SK-N-DZ (cell line): ENCODE measurements at places on chromosomes 3 and 15.

GRCh38 chr3:181017690-181018089 lies 28.2 kb upstream of the DNAJC19 start:
- DNase-seq = no peak

DNA sequence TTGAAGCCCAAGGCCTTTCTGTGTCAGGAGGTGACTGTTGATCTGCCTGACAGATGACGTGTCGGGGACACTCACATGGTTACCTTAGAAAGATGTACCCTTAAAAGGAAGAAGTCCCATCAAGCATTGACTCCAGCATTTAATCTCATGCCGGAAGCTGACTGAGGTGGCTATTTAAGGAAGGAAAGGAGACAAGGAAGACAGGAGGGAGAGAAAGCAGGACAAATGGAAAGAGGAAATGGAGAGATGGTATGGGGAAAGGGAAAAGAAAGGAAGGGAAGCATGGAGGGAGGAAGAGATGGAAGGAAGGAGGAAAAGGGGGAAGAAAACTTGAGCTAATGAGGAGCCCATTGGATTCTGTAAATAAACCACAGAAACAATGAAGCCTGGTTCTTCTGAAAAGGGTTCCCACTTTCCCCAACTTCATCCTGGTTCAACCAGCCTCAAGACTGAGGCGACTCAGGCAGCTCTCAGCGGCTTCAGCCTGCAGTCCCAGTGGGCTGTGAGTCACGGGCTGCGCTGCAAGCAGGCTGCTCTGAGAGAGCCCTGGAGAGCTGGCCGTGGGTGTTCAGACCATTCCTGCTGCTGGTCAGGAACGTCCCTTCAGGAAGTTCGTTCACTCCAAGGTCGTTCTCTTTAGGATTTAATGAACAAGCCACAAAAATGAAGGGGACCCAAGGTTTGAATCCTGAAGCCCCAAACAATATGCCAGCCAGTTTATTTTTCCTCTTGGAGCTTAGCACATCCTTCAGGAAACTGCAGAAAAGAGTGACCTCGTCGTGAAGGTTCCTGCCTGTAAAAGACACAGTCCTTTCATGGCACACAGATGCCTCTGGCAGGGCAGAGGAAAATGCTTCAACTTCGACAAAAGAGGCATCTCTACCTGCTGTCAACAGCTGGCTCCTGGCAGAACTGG lies 69.6 kb upstream of the THBS1 start:
- DNase-seq = no peak

- peak; percentile 18 for DNase-seq
Observed at GRCh38 chr3:83928391-83928790, 1030.4 kb upstream of the CADM2 start.

GRCh38 chr15:48541341-48542278 lies 103.9 kb downstream of the FBN1 start:
- no peak for DNase-seq

GRCh38 chr3:170563712-170564423 lies 22.0 kb downstream of the SLC7A14 start:
- peak; percentile 47 for DNase-seq

- DNase-seq = no peak
Observed at GRCh38 chr15:79378394-79379109, 53.6 kb upstream of the MINAR1 start.

GRCh38 chr3:161082063-161082462 lies 23.1 kb downstream of the B3GALNT1 start:
- DNase-seq = no peak

- DNase-seq = no peak
Observed at GRCh38 chr15:38750786-38751185, 186.2 kb upstream of the RASGRP1 start.

DNA sequence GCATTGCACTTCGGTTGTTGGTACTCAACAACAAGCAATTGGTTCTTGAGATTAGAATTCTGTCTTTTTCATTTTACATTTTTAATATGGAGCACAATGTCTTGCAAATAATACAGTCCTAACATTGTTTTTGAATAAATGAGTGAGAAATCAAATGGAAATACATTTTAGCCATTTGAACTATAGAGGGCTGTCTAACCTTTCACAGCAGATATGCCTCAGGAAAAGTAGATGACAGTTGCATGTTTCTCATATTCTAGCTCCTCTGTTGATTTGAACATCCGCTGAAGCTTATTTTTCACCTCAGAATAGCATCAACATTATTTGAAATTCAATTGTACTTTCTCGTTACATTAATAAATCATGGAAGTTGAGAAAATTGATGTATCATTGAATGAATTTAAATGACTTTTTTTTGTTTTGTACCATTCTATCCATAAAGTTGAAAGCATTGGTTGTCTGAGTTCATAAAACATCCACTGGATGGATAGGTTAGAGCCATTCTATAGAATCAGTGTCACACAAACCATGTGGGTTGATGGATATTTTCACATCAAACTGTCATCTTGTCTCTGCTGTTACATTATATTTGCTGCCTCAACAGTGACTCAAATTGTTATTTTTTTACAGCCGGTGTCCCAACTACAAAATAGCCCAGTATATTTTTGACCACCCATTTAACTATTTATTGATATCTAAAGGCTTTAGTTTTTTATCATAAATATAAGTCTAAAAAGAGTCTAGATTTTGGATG lies 928.3 kb downstream of the NSUN3 start:
- no peak for DNase-seq

GRCh38 chr3:193640728-193641439 lies 47.9 kb downstream of the OPA1 start:
- no peak for DNase-seq

- no peak for DNase-seq
Observed at GRCh38 chr3:189071446-189071845, 100.3 kb upstream of the TPRG1 start.

GRCh38 chr3:33883951-33884561 lies 85.6 kb downstream of the PDCD6IP start:
- peak; percentile 74 for DNase-seq

DNA sequence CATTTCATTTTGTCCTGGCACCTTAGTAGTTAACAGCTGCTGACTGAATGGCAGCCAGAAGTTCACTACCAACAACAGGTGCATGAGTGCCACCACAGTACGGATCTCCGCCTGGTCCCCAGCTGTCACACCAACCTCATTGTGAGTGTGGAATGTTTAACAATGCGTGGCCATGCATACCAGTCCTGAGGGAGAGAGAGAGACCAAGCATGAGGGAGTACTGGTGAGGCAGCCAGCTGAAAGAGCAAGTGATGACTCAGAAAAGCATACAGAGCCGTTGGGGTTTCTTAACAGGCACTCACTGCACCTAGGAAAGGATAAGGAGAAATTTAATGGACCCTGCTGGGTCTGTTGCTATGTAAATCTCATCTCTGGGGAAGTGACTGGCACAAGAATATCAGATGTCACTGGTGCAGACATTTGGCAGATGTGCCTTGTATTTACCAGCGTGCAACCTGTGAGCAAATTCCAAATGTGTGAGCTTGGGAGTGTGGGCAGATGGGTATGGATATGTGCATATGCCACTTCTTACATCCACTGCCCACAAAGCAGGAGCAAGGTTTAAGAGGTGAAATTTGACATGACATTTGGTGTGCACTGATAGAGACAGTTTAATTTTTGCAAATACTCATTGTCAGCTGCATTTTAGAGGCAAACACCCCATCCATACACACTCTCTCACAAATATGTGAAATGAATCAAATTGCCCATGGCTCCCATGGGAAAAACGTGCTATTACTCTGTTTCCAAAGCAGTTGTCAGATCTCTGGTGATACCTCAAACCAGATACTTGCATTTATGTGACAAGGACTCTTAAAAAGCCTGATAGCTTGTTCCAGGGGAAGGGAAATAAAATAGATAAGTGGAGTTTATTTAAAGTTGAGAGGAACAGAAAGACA lies 245.2 kb upstream of the ARPP21 start:
- DNase-seq = peak; percentile 22

DNA sequence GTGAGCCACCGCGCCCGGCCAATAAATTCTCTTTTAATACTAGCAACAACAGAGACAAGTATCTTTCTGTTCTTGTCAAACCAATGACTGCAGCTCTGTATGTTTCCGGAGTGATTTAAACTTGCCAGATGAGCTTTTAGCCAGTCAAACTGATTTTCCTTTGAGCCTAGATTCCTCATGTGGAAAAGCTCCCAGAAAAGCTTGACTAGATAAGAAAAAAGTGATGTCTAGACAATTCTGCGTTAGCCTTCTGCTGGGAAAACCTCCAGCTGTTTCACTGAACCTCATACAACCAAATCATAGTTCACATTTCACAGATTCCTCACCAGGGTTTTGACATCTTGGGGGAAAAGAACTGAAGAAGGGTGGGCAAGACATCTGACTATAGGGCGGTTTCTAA lies 78.6 kb downstream of the MAGI1 start:
- DNase-seq = no peak

DNA sequence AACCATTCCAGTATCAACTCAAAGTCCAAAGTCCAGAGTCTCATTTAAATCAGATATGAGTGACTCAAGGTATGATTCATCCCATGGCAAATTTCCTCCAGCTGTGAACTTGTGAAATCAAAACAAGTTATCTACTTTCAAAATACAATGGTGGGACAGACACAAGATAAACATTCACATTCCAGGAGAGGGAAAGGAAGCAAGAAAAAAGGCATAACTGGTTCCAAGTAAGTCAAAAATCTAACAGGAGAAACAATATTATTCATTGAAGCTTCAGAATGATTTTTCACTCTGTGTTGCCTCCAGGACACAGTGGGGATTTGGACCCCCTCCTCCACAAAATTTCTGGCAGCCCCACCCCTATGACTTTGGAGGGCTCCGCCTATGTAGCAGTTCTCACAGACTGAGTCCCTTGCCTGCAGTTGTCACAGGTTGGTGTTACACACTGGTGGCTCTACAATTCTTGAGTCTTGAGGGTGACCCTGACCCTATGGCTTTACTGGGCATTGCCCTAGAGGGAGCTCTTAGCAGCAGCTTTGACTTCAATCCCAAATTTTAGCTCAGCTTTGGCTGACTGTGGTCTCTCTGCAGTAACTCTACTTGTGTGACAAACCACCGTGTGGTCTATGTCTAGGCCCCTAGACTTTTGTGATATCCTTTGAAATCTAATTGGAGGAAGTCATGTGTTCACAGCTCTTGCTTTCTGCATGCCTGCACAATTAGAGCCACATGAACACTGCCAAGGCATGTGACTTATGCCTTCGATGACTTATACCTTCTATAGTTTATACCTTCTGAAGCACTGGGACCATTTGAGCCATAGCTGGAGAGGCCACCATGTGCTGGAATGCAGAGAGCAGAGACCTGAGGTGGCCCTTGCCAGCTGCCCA lies 644.2 kb downstream of the GRM7 start:
- DNase-seq = no peak

GRCh38 chr3:68997887-68998286 lies 15.6 kb downstream of the EOGT start:
- DNase-seq = no peak

- DNase-seq = no peak
Observed at GRCh38 chr15:68537097-68537496, 41.7 kb upstream of the CORO2B start.

GRCh38 chr3:194382892-194383223 lies 13.3 kb upstream of the LRRC15 start:
- no peak for DNase-seq

DNA sequence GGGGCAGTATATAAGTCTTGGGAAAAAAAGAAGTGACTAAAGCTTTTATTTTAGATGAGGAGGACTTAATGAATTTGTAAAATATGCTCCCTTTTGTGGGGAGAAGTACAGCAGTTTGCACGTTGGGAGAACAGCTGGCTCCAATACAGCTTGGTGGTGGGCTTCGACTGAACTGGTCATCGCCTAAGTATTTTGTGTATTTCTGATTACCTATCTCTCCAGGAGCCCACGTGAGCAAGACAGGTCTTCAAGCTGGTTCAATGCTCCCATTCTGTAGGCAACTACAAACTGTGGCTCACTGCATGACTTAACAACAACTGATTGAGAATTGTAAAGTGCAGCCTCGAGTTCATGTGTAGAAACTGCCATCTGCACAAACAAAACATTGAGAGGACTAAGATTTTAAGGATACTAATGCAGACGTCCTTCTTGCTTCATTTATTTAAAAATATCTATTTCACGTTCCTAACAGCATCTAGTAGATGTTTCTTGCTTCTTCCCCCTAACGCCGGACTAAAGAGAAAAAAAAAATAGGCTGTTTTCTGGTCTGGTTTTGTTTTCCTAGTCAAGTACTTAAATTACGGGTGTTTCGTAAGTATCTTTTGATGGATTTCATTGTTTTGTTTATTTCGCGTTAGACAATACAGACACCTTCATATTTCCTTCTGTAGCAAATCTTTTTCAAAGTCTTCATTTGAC lies 1.4 kb upstream of the GREM1 start:
- DNase-seq = no peak

- no peak for DNase-seq
Observed at GRCh38 chr3:173945170-173945569, 547.6 kb downstream of the NLGN1 start.

GRCh38 chr3:80010021-80010571 lies 242.3 kb upstream of the ROBO1 start:
- no peak for DNase-seq

- no peak for DNase-seq
Observed at GRCh38 chr3:71103430-71103921, 480.1 kb downstream of the FOXP1 start.

DNA sequence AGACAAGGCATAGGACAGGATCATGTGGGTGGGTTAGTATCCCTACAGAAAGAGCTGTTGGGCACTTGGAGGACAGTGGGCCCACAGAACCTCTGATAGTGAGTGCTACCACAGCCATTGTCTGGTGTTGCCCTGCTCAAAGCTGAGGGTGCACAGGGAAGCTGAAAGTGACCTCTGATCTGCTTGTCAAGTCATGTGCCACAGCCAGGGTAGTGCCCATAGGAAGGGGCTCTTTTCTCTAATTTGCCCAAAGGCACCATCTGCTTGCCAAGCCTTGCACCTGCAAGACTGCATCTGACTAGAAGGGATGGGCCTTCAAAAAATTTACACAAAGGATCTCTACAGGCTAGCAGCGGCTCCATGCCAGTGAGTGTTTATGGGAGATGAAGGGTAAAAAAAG lies 87.4 kb upstream of the GSK3B start:
- no peak for DNase-seq

DNA sequence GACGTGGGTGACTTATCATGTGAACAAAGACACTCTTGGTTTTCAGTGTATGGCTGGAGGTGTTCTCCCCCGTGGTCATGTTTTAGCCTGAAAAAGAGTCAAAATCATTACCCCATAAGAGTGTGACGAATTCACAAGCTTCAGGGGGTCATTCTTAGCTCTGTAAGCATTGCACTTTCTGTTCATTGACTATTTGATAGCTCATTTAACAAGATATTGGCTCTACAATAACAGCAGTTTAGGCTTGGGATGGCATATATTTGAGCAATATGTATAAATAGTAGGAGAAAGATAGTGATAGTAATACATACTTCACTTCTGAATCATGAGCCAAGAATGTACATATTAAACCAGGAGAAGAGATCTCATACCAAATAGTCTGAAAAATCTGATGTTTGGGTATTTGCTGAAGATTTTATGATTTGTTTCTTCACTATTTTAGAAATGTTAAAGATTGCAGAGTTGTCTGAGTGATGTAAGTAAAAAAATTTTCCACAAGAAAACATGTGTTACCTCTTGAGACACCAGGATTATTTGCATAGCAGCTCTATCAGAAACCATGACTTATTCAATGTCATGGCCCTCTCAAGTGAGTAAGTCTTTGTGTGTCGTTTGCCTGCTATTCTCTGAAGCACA lies 996.0 kb downstream of the OTOL1 start:
- DNase-seq = no peak
